ENCODE measurements at places on chromosomes 2 and 18.

- no peak for DNase-seq
These were observed 257.5 kb upstream of the FN1 start for GRCh38 chr2:215693193-215693998.

- DNase-seq: no peak
These were observed 118.1 kb downstream of the PRPF40A start for GRCh38 chr2:152598975-152599759.

DNA sequence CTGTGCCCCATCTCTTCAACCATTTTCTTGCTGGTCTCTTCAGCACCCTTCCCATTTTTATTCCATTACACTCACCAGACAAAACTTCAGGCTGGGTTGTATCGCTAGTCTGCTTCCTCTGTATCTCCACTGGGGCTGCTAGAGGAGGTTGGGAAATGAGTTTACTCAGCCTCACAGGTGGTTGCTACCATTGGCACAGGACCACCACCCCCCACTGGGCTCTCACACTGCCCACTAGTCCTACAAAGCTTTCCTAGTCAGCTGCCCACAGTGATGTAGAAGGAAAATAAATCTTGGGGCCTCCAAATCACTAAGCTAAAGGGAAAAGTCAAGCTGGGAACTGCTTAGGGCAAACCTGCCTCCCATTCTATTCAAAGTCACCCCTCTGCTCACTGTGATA lies 12.3 kb upstream of the IL1B start:
- DNase-seq: no peak

DNA sequence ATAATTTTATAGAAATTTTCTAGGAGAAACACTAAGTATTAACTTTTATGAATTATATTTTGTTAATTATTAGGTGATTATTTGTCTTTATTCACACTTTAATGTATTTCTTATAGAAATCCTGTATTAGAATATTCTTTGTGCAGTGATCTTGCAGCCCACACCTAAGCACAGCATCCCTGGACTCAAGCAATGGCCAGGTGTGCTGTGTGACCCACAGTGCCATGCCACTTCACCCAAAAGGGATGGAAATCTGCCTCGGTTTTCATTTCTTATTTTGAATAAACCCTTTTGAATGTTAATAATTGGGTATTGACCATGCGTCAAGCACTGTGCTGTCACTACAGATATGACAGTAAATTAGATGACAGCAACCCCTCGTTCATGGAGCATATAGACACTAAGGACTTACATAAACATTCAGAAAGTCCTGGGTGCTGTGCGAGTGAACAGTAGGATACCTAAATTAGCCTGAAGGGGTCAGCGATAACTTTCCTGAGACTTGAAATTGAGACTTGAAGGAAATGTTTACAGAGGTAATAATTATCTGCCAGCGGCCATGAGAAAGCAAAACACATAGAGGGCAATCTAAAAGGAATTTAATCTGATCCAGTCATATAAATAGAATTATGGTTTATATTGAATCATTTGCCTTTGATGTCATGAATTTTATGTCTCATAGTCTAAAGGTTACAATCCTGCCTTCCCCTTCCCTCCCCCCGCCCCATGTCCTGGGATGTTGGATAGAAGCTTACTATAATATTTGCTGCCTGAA lies 52.7 kb upstream of the CALCRL start:
- DNase-seq: no peak

GRCh38 chr18:12278741-12279682 lies 24.9 kb downstream of the CIDEA start:
- no peak for DNase-seq

GRCh38 chr2:154392256-154392655 lies 306.2 kb upstream of the KCNJ3 start:
- no peak for DNase-seq

- no peak for DNase-seq
These were observed 564.9 kb upstream of the FSHR start for GRCh38 chr2:49719241-49719640.

All from NCI-H2171 treated with DMSO at 0.1 percent for 48 hours (cell line).